ENCODE measurements at places on chromosomes 16 and 17.
A peak's percentile ranks its signal among the peaks of the same experiment; 100 is the strongest.

GRCh38 chr17:81277421-81277820 lies 17.7 kb downstream of the SLC38A10 start:
- no peak for DNase-seq

DNA sequence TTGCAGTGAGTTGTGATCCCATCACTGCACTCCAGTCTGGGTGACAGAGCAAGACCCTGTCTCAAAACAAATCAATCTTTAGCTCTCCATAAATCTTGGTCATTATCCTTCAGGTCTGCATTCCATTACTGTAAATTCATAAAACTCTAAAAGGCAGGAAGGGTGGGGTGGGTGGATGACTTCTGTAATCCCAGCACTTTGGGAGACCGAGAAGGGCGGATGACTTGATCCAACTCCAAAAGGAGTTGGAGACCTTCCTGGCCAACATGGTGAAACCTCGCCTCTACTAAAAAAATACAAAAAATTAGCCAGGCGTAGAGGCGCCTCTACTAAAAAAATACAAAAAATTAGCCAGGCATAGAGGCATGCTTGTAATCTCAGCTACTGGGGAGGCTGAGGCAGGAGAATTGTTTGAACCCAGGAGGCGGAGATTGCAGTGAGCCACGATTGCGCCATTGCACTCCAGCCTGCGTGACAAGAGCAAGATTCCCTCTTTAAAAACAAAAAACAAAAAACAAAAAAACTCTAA lies 2.2 kb upstream of the UBE2Z start:
- no peak for DNase-seq

GRCh38 chr17:39553341-39553945 lies 54.3 kb downstream of the NEUROD2 start:
- no peak for DNase-seq

DNA sequence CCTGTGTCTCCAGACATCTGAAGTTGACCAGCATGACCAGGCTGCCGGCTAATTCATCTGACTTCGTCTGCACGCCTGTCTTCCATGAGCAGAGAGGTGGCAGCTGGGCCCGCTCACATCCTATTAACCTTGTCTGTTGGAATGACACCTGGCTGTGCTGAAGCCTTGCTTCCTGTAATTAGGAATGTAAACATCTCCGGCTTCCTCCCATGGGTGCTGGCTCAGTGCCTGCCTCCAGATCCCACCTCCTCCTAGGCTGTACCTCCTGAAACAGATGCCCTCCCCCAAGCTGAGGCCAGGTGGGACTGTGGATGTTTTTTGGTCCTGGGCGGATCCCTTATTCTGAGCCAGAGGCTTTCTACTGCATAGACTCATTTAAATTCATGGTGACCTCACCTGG lies 296.3 kb downstream of the HS3ST4 start:
- no peak for DNase-seq

GRCh38 chr16:78703936-78704335 lies 604.5 kb downstream of the WWOX start:
- no peak for DNase-seq

- no peak for DNase-seq
These were observed 7.9 kb upstream of the RNF157 start for GRCh38 chr17:76248013-76248782.

DNA sequence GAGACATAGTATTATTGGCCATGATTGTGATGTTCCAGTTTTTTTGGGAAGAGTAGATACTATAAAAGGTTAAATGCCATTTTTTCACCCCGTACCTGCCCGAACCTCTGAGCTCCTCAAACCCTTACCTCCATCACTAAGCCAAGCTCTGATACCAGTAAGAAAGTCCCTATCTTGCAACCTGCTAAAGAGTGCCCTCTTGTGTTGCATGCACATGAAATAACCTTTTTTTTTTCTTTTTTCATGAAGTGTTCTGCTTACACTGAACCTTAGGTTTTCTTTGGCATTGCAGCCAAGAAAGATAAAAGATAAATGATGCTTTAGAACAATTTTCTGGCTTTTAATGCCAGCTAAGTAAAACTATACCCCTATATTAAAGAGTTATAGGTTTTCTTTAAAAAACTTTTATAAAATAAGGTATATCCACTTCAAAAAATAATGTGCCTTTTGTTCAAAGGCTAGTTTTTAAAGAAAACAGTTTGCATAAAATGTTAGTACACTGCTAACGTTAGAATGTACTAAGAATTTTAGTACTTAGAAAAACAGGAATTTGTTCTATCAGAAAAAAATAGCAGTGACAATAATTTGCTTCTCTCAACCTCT lies 295.3 kb upstream of the PMFBP1 start:
- DNase-seq, result peak; percentile 1

DNA sequence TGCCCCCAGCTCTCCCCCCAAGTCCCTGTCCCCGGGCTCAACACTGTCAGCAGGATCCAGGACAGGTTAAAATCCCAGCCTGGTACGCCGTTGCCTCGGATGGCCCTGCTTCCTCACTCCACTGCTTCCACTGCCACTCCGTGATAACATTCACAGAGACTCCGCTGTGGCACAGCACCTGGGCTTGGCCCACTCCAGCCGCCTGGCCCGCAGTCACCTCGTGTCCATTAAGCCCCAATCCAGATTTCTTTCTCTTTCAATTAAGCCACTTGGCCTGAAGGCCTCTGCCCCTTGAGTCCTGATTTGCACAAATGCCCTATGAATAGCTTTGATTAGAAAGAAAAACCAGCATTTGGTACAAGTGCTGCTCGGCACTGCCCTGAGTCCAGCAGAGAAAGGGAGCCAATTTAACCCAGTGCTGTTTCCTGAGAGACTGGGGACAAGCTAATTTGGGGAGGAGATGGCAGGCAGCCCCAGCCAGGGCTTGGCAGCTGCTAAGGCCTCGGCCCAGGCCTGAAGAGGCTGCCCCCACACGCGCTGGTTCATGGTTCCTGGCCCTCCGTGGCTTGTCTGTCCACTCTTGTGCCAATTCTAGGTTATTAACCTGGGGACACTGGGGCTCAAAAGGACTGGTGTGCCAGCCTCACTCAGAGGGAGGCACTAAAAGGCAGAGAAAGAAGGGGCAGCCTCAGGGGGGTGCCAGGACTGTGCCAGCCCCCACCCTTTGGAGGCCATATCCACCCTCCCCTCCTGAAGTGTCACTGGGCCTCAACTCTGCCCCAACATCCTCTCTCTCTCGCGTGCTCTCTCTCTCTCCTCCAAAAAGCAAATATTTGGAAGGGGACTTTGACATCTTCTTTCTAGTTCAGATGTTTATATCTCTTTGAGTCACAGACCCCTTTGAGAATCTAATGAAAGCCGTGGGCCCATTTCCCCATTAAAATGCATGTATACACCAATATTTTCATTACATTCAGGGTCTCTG lies 29.8 kb upstream of the SPPL2C start:
- DNase-seq, result no peak

GRCh38 chr16:47198180-47198575 lies 54.4 kb upstream of the NETO2 start:
- no peak for DNase-seq

- no peak for DNase-seq
These were observed 29.8 kb downstream of the ZC3H18 start for GRCh38 chr16:88599825-88600538.

GRCh38 chr16:58157951-58158540 lies 28.9 kb upstream of the CFAP20 start:
- no peak for DNase-seq

GRCh38 chr17:28961391-28961790 lies 10.1 kb upstream of the PHF12 start:
- DNase-seq, result no peak

DNA sequence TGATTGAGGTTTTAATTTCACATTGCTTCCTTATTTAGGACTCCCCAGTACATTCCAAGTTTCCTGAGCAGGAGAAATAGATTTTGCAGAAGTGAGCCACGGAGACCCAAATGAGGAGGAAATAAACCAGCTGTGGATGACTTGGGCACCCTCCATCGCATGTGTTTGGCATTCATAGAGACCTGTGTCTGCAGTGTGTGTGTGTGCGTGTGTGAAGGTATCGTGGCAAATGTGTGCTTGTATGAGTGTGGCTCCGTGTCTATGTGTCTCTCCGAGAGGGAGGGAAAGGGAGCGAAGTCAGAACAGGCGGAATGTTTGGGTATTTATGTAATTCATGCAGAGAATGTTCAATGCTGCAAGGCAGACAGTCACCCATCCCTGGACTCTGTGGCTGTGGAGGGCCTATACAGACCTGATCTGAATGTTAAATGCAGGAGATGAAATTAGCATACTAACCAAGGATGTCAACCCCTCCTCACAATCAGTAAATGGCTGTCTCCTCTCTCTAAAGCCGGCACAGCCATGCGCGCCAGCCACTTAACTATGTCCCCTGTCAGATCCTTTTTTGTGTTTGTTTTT lies 186.0 kb upstream of the ZFHX3 start:
- no peak for DNase-seq

DNA sequence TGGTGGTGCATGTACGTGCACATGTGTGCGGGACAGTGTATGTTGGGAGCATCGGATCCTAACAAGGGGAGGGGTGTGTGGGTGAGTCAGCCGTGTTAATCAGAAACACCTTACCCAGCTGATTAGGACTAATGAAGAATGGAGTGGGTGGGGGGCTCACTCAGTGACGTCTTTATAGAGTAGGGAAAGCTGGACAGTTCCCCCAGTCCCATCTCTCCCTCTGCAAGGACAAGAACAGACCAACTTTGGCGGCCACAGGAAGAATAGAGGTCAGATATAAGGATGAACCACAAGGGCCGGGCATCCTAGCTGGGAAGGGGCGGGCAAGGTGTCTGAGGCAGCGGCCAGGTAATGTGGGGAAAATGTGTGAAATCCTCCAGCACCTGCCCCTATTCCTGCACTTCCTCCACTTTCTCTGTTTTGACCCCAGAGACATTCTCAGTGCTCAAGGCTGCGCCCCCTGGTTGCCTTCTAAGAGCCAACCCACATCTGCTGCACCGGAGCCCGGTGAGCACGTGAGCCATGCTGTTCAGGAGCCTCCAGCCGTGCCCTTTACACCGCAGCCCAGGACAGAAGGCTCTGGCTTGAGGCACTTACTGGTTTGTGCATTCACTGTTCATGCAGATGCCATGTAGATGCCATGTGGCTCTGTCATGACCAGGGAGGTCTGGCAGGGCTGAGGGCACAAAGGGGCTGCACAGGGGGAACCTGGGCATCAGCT lies 18.9 kb upstream of the TBX21 start:
- no peak for DNase-seq

DNA sequence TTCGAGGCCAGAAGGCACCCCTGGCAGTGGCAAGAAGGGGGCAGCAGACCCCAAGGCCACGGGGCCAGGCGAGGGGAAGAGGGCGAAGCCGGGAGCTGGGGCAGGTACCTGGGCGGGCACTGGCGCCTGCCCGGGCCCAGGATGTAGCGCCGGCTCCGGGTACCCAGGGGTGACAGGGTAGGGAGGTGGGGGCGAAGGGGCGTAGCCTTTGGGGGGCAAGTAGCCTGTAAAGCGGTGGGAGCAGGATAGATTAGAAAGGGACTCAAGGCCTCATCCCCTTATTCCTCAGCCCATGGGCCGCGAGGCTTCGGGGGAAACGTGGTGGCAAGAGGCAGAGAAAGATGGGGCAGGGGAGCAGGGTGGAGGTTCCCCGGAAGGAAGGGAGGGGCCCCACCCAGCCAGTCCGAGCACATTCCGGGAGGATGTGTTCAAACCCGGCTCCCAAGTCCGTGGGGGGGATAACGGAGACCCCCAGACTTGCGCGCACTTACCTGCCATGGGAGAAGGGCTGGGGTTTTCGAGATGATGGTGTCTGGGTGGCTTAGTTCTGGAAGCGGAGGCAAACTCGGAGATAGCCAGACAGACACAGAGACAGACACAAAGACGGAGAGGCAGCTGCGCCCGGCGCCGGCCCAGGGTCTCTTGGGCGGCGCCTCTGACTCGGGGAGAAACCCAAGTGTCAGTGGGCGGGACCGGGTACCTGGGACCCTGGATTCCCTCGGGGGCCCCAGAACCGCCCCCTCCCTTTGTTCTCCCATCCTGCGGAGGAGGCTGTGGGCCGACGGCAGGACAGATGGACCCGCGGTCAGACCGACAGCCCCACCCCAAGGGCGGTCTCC lies 493 bp downstream of the PLSCR3 start:
- DNase-seq, result no peak

- DNase-seq, result no peak
These were observed 177.0 kb upstream of the IRX6 start for GRCh38 chr16:55146966-55147365.

GRCh38 chr17:208429-208828 lies 27.0 kb upstream of the DOC2B start:
- DNase-seq, result no peak

GRCh38 chr16:72159386-72159785 lies 12.6 kb downstream of the PMFBP1 start:
- no peak for DNase-seq

GRCh38 chr17:8618825-8619224 lies 11.7 kb downstream of the MYH10 start:
- no peak for DNase-seq

DNA sequence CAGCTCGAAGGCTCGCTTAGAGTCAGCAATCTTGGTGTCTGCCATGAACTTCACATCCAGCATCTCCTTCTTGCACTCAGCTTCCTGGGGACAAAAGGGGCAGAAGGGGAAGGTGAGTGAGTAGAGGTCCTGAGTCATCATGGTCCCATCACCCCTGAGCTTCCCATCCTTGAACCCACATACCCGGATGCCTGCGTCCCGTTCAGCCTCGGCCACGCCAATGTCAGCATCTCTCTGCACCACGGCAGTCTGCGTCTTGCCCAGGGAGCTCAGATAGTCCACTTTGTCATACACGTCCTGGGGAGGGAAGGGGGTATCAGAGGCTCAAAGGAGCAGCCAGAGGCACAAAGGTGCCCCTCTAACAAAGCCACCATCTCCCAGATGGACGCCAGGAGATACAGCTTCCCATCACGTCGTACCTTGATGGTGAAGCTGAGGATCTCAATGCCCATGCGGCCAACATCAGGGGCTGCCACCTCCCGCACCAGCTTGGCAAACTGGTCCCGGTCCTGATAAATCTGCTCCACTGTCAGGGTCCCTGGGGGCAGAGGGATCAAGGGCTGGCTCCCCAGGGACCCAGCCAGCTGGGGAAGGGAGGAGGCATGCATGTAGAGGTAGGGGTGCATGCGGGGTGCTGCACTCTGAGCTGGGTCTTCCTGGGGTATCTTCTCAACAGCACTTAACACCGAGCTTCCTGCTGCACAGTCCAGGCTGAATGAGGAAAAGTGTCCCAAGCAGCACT lies 15.2 kb downstream of the FLOT2 start:
- no peak for DNase-seq

GRCh38 chr17:8124350-8125153 lies 646 bp upstream of the HES7 start:
- DNase-seq, result peak; percentile 3
